ENCODE measurements at places on chromosomes 7 and 10.

GRCh38 chr7:54722026-54722425 lies 37.0 kb downstream of the SEC61G start:
- DNase-seq = no peak

GRCh38 chr7:44976746-44977196 lies 2.0 kb downstream of the MYO1G start:
- DNase-seq = no peak

DNA sequence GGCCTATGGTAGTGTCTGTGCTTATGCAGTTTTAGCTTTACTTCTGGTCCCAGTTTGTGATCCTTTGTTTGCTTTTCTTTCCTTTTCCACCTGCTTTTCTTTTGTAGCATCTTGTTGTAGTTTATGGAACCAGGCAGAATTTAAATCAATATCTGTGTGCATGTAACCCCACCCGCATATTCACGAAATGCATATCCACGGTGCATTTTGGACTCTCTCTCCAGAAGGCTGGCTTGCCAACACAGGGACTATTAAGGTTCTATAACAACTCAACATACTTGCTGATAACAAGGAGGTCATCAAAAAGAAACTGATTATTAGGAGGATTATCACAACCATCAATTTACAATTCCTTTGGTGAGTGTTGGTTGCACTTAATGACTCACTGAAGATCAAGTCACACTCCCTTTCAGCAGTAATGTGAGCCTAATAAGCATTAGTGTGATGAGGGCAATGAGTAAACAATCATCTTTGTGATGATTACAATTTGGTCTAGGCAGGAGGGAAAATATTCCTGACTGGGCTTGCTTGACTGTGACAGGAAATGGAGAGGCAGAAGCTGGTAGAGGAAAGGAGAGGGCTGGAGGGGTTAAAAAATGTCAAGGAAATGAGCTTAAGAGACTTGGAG lies 378.6 kb downstream of the REEP3 start:
- DNase-seq = no peak

- DNase-seq = no peak
Measured at GRCh38 chr7:108283252-108283651, 153.1 kb upstream of the LAMB4 start.

- DNase-seq = no peak
Measured at GRCh38 chr7:111108000-111108399, 17.1 kb downstream of the LRRN3 start.

DNA sequence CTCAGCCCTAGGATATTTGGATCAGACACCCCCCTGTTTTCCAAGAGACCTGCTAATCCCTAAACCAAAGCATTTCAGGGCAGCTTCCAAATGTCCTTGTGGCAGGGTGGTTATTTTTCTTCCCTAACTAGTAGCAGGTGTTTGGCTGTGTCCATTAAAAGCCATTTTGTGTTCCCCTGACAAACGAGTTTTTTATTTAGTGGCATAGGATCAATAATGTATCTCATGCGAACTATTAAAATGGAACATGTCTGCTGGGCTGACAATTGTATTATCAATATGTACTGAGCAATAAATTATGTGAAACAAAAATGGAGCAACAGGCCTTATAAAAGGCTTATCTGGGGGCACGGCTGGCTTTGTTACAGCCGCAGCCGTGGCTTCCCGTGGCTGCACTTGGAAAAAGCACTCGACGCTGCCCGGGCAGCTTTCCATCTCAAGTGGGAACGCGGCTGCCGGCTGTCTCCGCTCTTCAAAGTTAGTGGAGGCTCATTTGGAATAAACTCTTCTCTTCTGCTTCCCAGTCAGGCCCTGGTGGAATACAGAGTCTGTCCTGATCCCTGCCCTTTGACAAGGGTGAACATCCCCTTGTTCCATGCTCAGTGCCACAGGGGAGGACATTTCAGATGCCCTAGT lies 554.3 kb downstream of the TYW1 start:
- DNase-seq = no peak

DNA sequence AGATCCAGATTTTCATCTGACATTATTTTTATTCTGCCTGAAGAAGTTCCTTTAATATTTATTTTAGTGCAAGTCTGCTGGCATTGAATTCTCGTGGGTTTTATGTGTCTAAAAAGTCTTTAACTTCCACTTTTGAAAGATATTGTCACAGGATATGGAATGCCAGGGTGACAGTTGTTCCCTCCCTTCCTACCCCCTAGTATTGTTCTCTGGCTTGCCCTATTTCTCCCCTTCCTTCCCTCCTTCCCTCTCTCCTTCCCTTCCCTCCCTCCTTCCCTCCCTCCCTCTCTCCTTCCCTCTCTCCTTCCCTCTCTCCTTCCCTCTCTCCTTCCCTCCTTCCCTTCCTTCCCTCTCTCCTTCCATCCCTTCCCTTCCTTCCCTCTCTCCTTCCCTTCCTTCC lies 14.9 kb downstream of the OLAH start:
- no peak for DNase-seq

- no peak for DNase-seq
Measured at GRCh38 chr10:651692-652091, 37.8 kb downstream of the DIP2C start.

GRCh38 chr10:44921061-44921460 lies 9.9 kb downstream of the TMEM72 start:
- DNase-seq = no peak

- DNase-seq = no peak
Measured at GRCh38 chr10:35043796-35044344, 46.3 kb downstream of the CUL2 start.

GRCh38 chr7:7235347-7235746 lies 53.0 kb downstream of the C1GALT1 start:
- DNase-seq = no peak

DNA sequence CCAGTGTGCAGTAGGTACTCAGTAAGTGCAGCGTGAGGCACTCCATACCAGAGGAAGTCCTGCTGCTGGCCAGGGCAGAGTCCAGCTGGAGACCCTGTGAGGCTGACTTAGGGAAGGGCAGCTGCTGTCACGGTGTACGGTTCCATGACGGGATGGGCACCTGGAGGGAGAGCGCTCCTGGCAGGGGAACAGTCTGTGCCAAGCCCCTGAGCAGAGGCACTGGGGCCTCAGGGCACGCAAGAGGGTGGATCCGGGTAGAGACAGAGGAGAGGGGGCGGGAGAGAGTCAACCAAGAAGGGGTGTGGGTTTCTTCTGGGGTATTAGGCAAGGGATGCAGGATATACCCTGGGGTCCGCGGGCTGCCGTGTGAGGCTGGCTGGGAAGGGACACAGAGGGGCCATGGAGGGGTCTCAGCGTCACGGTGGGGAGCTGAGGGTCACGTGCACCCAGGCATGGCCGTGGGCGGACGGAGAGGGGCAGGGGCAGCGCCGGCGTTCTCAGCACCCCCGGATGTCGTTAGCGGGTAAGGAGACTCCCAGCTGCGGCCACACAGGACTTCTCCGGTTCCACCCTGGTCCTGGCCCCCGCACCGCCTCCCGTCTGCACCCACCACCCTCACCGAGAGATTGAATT lies 70.5 kb downstream of the MICALL2 start:
- DNase-seq = no peak

GRCh38 chr10:45368181-45368580 lies 5.8 kb upstream of the ALOX5 start:
- no peak for DNase-seq

DNA sequence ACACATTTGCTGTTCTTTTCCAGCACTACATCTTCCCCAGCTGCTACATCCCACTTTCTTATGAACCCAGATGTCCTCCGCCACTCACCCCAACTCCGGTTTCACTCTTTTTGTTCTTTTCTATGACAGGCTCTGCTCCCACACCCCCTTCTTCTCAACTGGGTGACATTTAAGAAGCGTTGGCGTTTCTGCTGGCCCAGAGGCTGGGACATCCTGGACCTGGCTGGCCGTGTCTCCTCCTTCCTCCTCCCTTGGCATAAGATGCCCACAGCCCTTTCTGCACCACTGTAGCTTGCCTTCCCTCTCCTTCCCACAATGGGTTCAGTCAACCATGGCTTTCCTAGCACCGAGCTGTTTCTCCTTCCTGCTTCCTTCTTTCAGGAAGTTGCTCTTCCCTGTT lies 9.4 kb upstream of the CALML5 start:
- DNase-seq = no peak

DNA sequence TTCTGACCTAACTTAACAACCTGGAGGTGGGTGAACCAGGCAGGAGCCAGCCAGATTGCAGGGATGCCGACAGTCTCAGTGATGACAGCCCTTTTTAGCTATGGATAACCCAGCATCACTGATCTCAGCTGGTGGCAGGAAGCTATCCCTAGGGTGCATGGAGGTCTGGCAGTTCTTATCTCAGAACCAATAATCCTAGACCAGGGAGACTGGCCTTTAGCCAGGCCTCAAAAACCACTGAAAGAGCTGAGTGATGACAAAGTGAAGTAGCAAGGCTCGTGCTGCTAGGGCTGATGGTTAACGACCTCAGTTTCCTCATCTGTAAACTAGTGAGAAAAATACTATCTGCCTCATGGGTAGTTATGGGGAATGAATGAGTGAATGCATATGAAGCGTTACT lies 112.5 kb downstream of the RALA start:
- no peak for DNase-seq

GRCh38 chr10:45410807-45411606 lies 37.0 kb downstream of the ALOX5 start:
- DNase-seq = no peak

DNA sequence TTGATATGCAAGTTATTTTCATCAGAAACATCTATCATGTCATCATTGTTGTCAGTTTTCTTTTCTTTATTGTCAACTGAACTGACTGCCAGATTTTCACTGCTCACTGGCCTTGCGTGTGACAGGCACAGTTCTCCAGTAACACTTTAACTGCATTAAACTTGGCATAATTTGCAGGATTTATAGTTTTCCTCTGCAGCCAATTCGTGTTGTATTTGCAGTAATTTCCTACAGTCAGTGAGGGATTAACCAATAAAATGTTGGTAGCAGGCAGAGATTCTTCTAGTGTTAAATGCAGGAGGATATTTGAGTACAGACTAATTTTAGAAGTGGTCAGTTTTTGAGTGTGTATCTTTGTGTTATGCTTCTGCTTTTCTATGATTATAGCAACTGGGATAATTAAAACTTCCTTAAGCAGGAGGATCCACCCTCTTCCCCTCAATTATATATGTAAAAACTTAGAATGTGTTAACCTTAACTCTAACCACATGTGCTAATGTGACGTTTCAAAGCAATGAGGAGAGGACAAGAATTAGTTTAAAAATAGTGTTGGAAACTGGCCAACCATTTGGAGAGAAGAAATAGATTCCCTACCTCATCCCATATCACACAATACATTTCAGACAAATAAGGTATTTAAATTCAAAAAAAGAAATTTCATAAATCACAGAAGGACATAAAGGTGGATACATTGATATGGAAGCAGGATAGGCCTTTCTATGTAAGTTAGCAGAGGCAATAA lies 365.5 kb upstream of the BMPER start:
- no peak for DNase-seq

DNA sequence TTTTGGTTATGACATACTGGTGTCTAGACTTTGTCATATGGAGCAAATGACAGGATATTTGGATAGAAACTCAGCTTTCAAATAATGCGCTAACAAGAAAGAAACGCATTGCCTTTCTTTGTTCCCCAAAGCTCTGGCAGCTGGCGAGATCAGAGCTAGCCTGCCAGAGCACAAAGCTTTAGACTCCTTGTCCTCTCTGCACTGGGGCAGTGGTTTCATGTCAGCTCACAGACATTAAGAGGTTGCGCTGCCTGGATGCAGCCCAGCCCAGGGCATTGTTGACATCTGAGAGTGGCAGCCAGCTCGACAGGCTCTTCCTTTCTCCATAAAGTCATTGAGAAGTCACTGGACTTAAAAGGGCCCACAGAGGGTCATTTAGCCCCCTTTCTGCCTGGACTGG lies 212.0 kb downstream of the PLXNA4 start:
- DNase-seq = no peak

- DNase-seq = no peak
Measured at GRCh38 chr10:12606461-12606860, 257.1 kb downstream of the CAMK1D start.

DNA sequence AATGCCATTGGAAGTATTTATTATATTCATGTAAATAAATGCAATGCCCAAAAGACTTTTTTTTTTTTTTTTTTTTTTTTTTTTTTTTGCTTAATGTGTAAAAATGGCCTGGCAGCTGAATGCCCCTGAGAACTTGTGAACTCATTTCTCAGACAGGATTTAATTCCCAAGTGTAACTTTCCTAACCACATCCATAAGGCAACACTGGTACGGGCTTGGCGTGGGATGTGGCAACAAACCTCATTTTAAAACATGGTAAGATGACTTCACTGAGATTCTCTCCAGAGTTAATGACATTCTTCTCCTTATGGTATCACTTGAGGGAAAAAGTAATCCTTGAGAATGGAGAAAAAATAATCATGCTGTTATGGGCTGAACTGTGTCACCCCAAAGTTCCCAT lies 150.4 kb downstream of the DGKI start:
- DNase-seq = no peak

GRCh38 chr10:117804470-117805011 lies 242.2 kb downstream of the RAB11FIP2 start:
- no peak for DNase-seq

GRCh38 chr10:130137090-130137448 lies 878 bp downstream of the GLRX3 start:
- no peak for DNase-seq

- no peak for DNase-seq
Measured at GRCh38 chr7:37510043-37510634, 61.5 kb upstream of the ELMO1 start.

- DNase-seq = no peak
Measured at GRCh38 chr7:91285696-91286355, 21.6 kb downstream of the FZD1 start.

DNA sequence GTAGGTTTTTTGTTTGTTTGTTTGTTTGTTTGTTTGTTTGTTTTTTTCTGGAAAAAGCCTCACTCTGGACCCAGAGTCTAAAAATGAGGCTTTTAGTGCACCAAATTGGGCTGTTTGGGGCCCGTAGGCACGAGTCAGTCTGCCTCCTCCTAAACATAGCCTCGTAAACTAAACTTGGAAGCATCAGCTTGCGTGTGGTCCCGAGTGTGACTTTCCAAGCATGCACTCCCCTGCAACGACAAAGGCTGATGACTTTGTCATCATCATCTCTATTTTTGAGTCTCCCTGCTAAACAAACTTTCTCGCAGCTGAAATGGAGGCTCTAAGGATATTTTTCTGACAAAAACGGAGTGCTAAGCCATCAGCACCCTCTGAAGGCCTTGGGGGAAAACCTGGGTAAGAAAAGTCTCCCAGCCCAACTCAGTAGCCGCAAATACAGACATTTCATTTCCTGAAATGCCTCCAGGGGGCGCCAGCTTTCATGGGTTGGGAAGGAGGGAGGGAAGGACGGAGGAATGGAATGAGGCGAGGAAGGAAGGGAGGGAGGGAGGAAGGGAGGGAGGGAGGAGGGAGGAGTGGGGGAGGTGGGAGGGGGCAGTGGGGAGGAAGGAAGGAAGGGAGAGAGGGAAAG lies 245.9 kb downstream of the KCNMA1 start:
- peak; percentile 8 for DNase-seq
